Pulmonary artery endothelial cell (primary cell): ENCODE measurements at places on chromosomes 1 and 21.

GRCh38 chr1:61428146-61428545, 296.8 kb downstream of the TM2D1 start:
- no peak for DNase-seq

DNA sequence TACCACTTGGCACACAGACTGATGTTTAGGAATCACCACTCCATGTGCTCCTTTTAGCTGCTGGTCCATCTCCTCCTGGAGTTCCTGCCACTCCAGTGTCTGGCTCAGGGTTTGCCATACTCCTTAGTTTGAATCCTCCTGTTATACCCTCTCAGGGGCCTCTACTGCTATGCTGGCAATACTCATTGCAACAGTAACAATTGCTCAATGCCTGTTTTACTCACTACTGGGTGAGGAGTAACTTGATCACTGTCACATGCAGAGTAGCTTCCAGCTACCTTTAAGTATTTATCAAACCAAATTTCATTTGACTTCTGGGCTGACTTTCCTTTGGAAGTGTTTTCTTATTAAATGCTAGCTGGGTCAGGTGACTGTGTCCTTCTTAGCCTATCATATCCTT, 107.2 kb upstream of the WLS start:
- no peak for DNase-seq

DNA sequence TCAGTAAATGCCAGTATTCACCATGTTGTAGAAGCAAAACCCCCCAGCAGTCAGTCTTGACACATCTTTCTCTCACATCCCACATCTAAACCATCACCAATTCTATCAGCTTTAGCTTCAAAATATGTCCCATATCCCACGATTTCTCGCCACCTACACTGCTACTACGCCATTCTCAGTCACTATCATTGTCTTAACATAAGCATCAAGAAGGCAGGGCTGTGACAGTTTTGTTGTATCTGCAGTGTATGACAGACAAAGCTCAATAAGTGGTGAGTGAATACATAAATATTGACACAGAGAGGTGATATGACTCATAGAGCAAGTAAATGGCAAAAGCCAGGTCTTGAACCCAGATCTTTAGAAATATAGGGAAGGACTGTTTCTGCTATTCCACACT, 59.9 kb downstream of the JAK1 start:
- DNase-seq: no peak

DNA sequence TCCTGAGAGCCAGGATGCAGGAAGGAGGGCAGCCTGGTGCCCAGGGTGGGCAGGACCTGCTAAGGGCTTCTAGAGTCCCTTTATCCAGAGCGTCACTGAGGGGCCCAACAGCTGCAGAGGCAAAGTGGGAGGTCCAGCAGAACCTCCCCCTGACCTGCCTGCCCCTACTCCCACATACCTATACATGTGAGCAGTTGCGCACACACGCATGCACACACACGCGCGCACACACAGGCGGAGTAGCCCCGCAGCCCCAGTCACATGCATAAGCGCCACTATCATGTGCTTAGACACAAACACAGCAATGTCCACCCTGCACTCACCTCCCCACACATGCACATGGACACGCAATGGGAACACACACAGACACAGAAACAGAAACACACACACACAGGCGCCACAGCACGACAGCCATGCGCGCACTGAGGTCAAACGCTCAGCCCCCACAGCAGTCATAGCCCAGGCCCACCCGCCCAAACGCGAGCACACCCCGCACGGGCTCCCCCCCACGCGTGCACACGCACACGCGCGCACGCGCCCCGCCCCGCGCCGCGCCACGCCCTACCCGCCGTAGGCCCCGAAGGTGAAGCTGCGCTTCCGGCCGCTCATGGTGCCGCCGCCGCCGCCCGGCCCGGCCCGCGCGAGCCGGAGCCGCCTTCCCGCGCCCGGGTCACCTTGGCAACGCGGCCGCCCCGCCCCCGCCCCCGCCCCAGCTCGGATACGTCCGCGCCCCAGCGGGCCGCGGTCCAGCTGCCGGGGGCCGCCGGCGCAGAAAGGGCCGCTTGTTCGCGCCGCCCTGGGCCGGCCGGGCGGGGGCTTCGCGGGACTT, 17.7 kb downstream of the RAP1GAP start:
- no peak for DNase-seq

DNA sequence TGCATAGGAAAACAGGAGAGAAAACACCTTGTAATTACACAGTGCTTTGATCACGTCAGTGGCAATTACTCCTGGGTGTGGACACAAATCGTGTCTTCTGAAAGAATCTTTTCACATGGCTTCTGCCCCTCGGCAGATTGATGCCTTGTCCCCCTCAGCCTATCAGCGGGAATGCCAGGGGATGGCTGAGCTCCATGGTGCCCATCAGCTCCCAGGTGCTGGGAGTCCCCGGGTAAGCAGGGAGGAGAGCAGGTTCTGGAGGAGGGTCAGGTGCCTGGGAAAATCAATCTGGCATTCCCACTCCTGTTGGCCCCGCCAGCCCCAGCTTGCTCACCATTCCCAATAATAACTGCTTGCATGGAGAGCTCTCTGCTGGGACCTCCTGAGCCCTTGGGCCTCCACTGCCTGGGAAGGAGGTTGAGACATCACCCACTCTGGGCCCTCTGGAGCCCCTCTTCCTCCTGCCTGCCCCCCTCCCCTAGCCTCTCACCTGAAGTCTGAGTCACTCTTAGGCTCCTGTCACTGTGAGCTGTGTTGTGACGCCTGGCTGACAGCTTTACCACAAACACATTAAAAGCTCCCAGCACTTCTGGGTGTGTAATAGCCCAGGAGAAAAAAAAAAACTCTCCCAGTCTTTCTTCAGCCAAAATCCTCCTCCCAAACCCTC, 4.9 kb downstream of the CAMK2N1 start:
- no peak for DNase-seq

GRCh38 chr1:96080925-96081324, 640.7 kb upstream of the PTBP2 start:
- no peak for DNase-seq

- DNase-seq: no peak
Observed at GRCh38 chr1:206469933-206470691, at the start of gene IKBKE. Gene IKBKE (plus strand): TSS chr1:206470476. CDS start chr1:206473228, 2,752 bp downstream.

- DNase-seq: no peak
Observed at GRCh38 chr21:37117204-37117603, 44.1 kb downstream of the TTC3 start.

GRCh38 chr1:186187601-186188000, 187.5 kb downstream of the TPR start:
- DNase-seq: no peak

DNA sequence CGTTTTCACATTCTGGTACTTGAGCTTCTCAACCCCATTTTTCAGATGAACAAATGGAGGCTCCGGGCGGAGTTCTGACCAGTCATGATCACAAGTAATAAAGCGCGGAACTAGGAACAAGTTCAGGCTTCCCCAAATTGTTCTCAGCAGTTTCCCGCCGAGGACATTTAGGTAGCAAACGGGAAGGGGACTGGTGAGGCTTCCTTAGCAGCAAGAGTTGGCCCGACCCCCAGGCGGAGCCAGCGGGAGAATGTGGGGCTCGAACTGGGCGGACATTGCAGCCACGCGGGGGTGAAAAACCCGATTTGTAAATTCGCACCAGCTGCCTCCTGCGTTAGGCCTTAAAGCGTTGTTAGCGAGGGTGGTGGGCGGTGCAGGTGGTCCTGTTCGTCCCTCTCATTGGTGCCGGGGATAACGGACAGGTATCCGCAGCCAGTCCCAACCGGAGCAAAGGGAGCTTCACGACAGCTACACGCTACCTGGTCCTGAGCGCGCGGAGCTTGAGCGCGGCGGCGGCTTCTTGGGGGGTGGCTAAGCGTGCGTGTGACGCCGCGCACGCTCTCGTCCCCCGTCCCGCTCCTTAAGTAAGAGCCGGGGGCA, 15.3 kb downstream of the SEMA6C start:
- DNase-seq: peak; percentile 30

- no peak for DNase-seq
Observed at GRCh38 chr1:100565533-100565932, 27.6 kb downstream of the GPR88 start.

GRCh38 chr1:36198641-36199040, 25.6 kb upstream of the THRAP3 start:
- no peak for DNase-seq

GRCh38 chr1:107524301-107524700, 383.5 kb downstream of the NTNG1 start:
- no peak for DNase-seq

- no peak for DNase-seq
Observed at GRCh38 chr1:227785805-227786671, 29.4 kb upstream of the PRSS38 start.

DNA sequence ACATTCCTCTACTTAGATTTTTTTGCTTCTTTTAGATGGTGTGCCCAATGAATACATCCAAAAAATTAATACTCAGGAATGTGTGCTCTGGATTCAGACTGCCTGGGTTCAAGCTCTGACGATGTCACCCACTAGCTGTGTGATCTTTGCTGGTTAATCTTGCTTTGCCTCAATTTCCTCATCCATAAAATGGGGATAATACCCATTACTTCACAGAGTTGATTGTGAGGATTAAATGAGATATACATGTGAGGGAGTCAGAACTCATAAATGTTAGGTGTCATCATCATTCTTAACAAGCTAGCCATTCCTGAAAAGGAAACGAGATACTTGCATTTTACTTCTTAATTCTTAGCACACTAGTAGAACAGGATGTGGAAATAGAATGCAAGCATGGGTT, 12.9 kb upstream of the TTF2 start:
- no peak for DNase-seq

GRCh38 chr21:46457801-46458314, 833 bp upstream of the DIP2A start:
- no peak for DNase-seq

GRCh38 chr1:61979729-61980128, 214.9 kb upstream of the L1TD1 start:
- DNase-seq: no peak

DNA sequence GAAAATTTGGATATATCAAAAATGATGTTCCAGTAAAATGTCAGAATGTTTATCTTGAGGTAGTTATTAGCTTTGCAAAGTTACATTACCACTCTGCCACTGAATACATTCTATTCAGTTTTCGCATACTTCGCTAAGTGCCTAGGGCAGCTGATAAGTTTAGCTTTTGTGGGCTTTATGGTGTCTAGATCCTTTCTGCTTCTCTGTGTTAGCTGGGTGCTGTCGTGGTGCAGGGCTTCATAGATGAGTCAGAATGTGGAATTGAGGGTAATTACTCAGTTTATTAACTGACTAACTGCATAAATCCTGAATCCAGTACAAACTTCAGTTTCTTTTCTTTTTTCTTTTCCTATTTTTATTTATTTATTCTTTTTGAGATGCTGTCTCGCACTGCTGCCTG, 21.5 kb downstream of the NCAM2 start:
- DNase-seq: no peak

DNA sequence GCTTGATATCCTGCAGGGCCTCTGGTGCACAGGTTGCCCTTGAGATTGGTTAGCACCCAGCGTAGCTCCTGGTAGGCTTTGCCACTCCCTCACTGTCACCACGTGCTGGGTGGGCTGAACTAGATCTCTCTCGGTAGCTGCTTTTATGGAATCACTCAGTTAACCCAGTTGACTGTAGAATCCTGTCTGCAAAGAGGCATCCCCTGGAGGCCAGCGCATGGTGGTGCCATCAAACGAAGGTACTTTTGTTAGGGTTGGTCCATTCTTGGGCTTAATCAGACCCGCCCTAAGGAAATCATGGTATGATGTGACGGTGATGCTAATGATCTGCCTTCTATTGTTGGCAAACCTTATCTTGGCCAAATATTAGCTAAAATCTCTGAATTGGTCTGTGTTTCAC, 153.4 kb downstream of the GALNT2 start:
- no peak for DNase-seq

- no peak for DNase-seq
Observed at GRCh38 chr21:42193131-42193671, 25.7 kb upstream of the ABCG1 start.

- DNase-seq: no peak
Observed at GRCh38 chr21:41537356-41537755, 29.4 kb upstream of the TMPRSS2 start.

DNA sequence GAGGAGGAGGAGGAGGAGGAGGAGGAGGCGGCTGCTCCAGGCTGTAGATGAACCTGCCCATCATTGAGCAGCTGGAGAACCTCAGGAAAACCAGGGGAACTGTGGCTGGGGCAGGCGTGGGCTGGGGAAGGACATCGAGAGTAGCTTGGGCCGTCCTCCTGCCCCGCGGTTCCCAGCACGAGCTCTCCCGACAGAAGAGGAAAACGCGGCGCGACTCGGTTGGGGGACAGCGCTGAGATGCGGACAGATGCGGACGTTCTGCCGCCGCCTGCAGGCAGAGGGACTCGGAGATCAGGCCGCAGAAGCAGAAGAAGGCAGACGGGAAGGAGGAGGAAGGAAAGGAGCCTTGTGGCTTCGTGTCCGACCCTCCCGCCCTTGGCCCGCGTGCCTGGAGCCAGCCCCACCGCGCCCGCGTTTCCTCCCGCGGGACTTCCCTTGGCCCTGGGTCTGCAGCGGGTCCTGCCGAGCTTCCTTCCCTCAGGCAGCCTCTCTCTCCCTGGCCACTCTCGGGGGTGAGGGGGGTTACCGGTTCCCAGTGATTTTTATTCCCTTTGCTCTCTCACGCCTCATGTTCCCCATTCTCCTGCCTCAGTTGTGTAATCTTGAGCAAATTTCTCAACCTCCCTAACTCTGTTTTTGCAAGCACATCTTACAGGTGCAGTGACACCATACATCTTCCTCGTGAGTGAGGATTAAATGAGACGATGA, 1.7 kb upstream of the TNFRSF9 start:
- DNase-seq: no peak

- DNase-seq: no peak
Observed at GRCh38 chr1:87451229-87451920, 122.7 kb downstream of the LMO4 start.
